ENCODE measurements at places on chromosomes 1 and 21. TPM values are rescaled to one million over a fixed set of nuclear protein-coding genes. Genes with fewer than 3 reads are reported as not detected.
A peak's percentile ranks its signal among the peaks of the same experiment; 100 is the strongest.

Gene CRP
- total RNA-seq = not detected

DNA sequence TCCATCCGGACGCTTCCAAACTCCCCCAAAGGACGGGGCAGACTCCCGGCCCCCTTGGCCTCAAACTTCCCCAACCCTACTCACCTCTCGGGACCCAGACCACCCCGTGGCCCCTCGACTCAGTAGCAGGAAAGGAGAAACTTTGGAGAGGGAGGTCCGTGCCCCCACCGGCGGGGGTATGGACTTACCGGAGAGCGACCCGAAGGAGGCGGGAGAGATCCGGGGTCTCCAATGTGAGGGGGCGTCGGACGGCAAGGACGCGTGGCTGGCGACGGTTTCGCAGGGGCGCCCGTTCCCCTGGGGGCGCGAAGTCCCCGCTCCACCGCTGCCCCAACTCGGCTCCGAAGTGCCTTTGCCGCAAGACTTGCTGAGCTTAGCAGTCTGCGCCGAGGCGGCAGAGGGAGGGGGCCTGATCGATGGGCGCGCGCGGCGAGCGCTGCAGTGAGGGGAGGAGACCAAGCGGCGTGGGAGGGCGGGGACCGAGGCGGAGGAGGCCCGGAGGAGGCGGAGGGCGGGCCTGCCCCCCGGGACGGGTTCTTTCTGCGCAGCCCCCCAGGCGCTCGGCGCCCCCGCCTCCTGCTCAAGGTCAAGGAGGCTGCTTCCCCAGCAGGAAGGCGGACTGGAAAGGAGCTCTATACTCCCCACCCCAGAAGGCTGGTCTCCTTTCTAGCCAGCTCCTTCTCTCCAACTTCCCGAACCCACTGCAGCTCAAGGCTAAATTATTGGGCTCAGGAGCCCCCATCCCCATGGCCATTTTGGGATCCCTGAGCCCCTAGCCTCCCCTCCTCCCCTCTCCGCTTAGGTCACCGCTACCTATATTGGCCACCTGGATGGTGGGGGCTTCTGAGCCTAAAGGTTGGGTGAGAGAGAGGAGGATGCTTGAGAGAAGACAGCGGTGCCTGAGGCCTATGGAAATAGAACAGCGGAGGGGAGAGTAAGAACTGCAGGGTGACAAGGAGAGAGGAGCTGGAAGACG, at the start of gene SYT2:
SYT2 (minus strand) TSS at position 385 of the 976 bp plus-strand sequence. CDS start 104,682 bp downstream, outside the sequence.
- H3K27ac ChIP-seq = no peak within 1 kb of the TSS
- H3K36me3 ChIP-seq = no peaks in the 10 kb centered on the region
- no peaks in the 10 kb centered on the region for H3K4me1 ChIP-seq

DNA sequence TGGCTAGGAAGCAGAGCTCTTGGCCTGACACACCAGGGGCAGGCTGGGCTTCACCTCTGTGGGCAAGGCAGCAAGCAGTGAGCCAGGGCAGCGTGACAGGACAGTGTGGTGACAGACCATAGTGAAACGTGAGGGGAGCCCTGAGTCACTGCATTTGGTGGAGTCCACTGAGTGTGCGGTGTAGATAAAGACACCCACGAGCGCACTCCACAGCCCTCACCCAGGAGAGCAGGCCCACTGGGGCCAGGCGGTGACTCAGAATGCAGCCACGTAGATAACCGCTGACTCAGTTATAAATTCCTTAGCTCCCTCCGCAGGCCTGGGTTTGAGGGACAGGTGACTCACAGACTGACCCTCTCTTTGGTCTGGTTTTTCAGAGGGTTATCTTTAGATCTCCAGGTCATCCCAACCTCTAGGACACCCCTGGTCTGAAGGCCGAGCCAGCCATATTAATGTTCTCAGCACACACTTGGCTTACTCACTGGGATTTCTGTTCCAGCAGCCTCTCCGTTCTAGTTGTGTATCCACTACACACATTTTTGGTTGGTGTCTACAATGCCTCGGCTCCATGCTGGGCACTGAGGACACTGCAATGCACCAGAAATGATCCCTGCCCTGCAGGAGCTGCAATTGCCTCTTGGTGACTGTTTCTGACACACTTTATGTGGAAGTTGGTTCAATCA, 90.2 kb upstream of the TSPAN2 start:
- no peak overlapping the region for H3K4me3 ChIP-seq
- H3K36me3 ChIP-seq = no peaks in the 10 kb centered on the region
- no peaks in the 10 kb centered on the region for H3K4me1 ChIP-seq
- H3K27ac ChIP-seq = peak overlapping the region; percentile 27
- DNase-seq = peak; percentile 63
- H3K27me3 ChIP-seq = no peaks in the 10 kb centered on the region

Gene LCE3D
- not detected for total RNA-seq

- no peaks in the 10 kb centered on the region for H3K36me3 ChIP-seq
- H3K27me3 ChIP-seq = no peaks in the 10 kb centered on the region
- DNase-seq = peak; percentile 80
Measured at GRCh38 chr1:117093091-117093534, 28.4 kb downstream of the TRIM45 start.

DNA sequence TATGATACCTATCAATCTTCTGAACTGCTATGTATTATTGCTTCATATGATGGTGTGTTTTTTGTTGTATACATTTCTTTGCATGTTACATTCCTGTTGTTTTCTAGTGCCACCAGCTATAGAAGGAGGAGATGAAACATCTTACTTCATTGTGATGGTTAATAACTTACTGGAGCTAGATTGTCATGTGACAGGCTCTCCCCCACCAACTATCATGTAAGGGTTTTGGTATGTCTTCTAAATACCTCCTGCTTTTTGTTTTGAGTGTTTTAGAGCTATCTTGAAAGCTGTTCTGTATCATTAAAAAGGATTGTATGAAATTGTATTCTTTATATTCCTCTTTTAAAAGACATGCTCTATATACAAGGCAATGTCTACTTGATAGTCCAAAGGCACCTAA, 282.7 kb downstream of the HMCN1 start:
- H3K27me3 ChIP-seq = no peaks in the 10 kb centered on the region
- no peak overlapping the region for H3K27ac ChIP-seq
- peaks cover 5% of the 10 kb centered on the region for H3K36me3 ChIP-seq

GRCh38 chr1:91092503-91092902, 70.7 kb upstream of the ZNF644 start:
- no peaks in the 10 kb centered on the region for H3K36me3 ChIP-seq
- no peak for DNase-seq
- no peak overlapping the region for H3K27ac ChIP-seq
- no peaks in the 10 kb centered on the region for H3K27me3 ChIP-seq
- H3K4me1 ChIP-seq = no peaks in the 10 kb centered on the region
- H3K4me3 ChIP-seq = no peak overlapping the region

Gene EXTL1
- 0.79 TPM for total RNA-seq

GRCh38 chr1:4408380-4408779, 246.0 kb upstream of the AJAP1 start:
- H3K27ac ChIP-seq = no peak overlapping the region
- no peak for DNase-seq

Gene OLIG2
- total RNA-seq = not detected

GRCh38 chr1:45884700-45885099, 81.3 kb downstream of the MAST2 start:
- no peaks in the 10 kb centered on the region for H3K27me3 ChIP-seq
- H3K4me3 ChIP-seq = no peak overlapping the region
- H3K4me1 ChIP-seq = no peaks in the 10 kb centered on the region
- DNase-seq = no peak
- H3K36me3 ChIP-seq = no peaks in the 10 kb centered on the region
- H3K27ac ChIP-seq = no peak overlapping the region

DNA sequence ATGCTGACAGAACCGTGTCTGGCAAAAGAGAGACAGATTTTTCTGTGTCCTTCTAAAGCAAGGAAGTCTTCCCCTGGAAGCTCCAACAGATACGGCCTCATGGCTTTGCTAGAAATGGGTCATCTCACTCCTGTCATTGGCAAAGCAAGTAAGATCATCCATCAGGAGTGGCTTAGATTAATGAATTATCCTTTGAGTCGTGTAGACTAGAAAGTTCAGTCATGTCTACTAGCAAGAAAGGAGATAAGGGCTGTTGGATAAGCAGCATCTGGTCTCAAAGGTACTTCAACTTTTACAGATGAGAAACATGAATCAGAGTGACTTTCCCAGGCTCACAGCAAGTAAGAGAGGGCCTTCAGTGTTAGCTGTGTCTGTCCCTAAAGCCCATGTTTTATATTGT, 3.4 kb upstream of the AGO3 start:
- peaks cover 15% of the 10 kb centered on the region for H3K4me1 ChIP-seq
- H3K36me3 ChIP-seq = no peaks in the 10 kb centered on the region
- no peak overlapping the region for H3K4me3 ChIP-seq
- H3K27me3 ChIP-seq = no peaks in the 10 kb centered on the region
- no peak overlapping the region for H3K27ac ChIP-seq

- H3K4me3 ChIP-seq = no peak overlapping the region
- no peak overlapping the region for H3K27ac ChIP-seq
- H3K4me1 ChIP-seq = no peaks in the 10 kb centered on the region
- H3K27me3 ChIP-seq = no peaks in the 10 kb centered on the region
- DNase-seq = peak; percentile 68
Measured at GRCh38 chr21:34743831-34744230, 75.0 kb downstream of the CLIC6 start.

DNA sequence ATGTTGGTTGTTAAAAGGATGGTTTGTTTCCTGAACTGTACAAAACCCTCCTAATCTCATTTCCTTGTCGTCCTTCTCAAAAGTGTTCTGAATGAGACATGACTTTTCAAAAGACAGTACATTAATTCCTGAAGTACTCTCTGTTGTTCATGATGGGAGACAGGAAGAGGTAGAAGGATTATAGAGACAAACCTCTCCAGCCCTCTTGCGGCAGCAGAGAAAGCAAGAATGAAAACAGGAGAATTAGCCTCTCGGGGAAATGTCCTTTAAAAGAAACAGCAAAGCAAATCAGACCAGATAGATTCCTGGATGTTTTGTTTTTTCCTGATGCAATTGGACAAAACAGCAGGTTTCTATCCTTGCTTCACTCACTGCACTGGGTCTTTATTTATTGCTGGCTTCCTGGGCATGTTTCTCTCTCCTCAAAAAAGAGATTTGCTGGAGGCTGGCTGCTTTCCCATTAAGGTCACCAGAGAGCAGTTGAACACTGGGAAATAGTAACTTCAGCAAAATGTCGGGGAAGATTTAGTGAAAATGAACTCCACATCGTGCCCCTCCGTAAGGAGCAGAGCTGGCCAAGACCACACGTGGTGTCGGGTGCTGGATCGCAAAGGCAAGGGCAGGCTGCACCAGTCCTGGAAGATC, 145.8 kb upstream of the SYT6 start:
- H3K27me3 ChIP-seq = no peaks in the 10 kb centered on the region
- no peak for DNase-seq
- H3K27ac ChIP-seq = no peak overlapping the region
- no peaks in the 10 kb centered on the region for H3K36me3 ChIP-seq
- no peaks in the 10 kb centered on the region for H3K4me1 ChIP-seq

- H3K4me1 ChIP-seq = no peaks in the 10 kb centered on the region
- no peak overlapping the region for H3K27ac ChIP-seq
- H3K36me3 ChIP-seq = no peaks in the 10 kb centered on the region
- DNase-seq = no peak
Measured at GRCh38 chr1:65207317-65207716, 59.3 kb downstream of the AK4 start.

DNA sequence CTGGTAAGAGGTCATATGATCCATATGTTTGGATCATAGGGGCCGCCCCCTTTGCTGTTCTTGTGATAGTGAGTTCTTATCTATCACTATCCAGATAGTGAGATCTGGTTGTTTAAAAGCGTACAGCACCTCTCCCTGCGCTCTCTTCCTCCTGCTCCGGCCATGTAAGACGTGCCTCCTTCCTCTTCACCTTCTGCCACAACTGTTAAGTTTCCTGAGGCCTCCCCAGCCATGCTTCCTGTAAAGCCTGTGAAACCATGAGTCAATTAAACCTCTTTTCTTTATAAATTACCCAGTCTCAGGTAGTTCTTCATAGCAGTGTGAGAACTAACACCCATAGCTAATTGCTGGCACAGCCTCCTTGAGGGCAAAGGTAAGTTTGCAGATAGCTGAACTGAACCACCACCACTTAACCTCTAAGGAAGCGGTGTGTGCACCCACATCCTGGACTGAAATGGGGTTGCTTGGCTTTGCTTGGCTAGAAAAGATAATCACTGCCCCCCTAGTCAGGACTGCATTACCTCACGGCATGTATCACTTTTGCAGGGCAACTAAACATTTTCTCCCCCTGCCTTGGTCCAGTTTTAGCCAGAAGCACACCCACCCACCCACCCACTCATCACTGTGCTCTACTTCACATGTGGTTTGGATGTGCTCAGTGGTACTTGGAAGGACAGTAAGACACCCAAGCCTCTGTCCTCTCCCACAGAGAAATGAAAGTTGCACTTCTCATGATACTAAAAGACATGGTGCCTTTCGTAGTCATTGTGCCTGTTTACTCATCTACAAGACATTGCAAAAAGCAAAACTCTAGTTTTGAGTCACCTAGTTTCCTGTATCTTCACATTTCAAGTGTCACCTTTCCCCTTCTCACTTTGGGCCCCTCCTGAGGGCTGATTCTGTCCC, 23.1 kb upstream of the PTAFR start:
- H3K36me3 ChIP-seq = peaks cover 63% of the 10 kb centered on the region
- H3K27ac ChIP-seq = no peak overlapping the region
- no peak overlapping the region for H3K4me3 ChIP-seq
- H3K27me3 ChIP-seq = no peaks in the 10 kb centered on the region

Gene CNIH3
- total RNA-seq = 0.33 TPM

DNA sequence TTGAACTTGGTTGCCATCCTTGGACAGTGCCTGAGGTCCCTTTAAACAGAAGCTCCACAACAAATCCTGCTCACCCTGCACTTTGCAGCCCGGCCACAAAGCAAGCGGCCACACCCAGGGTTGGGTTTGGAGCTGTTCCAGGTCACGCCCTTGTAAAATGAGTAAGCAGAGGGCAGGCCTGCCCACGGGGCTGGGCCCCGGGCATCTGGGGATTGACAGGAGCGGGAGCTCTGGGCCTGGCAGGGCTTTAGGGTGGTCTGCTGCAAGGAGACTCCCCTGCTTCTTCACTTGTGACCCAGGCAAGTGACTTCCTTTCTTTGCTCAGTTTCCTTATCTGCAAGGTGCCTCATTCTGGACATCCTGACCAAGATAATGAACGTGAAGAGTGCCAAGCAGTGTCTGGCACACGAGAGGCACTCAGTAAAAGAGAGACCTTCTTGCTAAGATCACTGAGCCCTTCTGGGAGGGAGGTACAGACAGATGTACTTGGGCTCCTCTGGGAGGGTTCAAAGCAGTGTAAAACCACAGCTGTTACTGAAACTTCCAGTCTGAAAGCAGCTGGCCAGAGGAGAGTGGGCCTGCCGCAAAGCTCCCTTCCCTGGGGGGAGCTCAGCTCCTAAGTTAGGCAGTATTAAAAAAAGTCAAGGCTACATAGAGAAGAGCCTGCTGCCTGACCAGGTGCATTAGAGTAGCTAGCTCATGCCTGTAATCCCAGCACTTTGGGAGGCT, 2.6 kb downstream of the E2F2 start:
- DNase-seq = peak; percentile 87
- H3K36me3 ChIP-seq = no peaks in the 10 kb centered on the region
- no peak overlapping the region for H3K27ac ChIP-seq
- no peak overlapping the region for H3K4me3 ChIP-seq
- peaks cover 36% of the 10 kb centered on the region for H3K4me1 ChIP-seq

Gene C1orf94
- total RNA-seq = not detected

DNA sequence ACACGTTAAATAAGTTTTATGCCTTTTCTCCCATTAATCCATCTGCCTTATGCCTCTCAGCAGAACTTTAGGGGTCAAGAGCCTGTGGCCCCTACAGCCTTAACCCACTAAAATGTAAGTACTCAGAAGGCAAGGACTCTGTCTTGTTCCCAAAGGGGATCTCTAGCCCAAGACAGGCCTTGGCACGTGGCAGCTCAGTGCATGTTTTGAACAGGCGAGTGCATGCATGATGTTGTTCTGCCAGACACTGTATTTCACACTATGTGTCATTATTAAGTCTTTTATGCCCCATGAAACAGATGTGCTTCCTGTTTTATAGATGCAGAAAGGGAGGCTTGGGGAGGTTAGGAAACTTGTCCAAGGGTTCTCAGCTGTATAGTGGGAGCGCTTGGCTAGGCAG, 102.8 kb downstream of the ETS2 start:
- no peak for DNase-seq
- H3K4me1 ChIP-seq = peaks cover 46% of the 10 kb centered on the region
- no peak overlapping the region for H3K4me3 ChIP-seq

Measured in right atrium auricular region (tissue), 2 donors.